ENCODE measurements at places on chromosomes 5 and 9.

DNA sequence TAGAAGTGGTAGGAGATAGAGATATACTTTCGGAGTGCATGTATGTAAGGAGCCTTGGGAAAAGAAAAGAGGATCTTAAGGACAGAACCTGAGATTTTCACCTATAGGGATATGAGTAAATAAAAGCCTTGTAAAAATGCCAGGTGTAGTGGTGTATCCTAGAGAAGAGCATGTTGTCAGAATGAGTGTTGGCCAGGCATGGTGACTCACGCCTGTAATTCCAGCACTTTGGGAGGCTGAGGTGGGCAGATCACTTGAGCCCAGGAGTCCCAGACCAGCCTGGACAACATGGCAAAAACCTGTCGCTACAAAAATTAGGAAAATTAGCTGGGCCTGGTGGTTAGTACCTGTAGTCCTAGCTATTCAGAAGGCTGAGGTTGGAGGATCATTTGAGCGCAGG, 76.0 kb downstream of the IPO11 start:
- DNase-seq, result no peak

- peak; percentile 83 for DNase-seq
These were observed 709 bp downstream of the ELL2 start for GRCh38 chr5:95960667-95961616.

DNA sequence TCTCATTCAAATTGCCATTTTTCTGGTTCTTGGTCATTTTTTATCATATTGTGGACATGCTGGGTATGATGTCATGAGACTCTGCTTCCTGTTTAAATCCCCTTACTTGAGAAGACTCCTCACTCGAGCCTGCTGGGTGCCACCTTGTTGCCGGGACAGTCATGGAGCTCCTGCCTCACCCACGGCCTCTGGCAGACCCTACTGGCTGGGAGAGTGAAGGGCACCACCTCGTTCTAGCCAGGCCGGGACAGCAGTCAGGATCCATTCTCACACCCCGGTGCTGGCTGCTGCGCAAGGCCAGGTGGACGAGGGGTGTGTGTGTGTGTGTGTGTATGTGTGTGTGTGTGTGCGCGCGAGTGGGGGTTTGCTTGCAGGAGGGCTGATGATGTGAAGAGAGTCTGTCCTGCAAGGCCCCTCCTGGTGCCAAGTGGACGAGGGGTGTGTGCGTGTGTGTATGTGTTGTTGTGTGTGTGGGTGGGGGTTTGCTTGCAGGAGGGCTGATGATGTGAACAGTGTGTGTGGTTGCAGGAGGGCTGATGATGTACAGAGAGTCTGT, 4.4 kb downstream of the CEP72 start:
- DNase-seq, result no peak

DNA sequence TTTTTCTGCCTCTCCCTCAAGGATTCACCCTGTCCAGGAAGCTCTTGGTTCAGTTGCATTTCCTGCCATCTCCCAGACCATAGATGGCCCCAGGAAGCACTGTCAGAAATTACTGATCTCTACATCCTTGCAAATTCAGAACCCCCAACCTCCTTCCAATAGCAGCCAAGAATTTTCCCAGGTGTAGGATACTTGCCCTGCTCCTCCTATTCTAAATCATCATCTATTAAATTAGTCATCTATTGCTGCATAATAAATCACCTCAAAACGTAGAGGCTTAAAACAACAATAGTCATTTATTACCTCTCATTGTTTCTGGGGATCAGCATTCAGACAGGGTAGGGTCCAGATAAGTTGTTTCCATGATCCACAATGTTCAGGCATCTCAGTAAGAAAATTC, 26.1 kb upstream of the ADRA1B start:
- DNase-seq, result no peak

DNA sequence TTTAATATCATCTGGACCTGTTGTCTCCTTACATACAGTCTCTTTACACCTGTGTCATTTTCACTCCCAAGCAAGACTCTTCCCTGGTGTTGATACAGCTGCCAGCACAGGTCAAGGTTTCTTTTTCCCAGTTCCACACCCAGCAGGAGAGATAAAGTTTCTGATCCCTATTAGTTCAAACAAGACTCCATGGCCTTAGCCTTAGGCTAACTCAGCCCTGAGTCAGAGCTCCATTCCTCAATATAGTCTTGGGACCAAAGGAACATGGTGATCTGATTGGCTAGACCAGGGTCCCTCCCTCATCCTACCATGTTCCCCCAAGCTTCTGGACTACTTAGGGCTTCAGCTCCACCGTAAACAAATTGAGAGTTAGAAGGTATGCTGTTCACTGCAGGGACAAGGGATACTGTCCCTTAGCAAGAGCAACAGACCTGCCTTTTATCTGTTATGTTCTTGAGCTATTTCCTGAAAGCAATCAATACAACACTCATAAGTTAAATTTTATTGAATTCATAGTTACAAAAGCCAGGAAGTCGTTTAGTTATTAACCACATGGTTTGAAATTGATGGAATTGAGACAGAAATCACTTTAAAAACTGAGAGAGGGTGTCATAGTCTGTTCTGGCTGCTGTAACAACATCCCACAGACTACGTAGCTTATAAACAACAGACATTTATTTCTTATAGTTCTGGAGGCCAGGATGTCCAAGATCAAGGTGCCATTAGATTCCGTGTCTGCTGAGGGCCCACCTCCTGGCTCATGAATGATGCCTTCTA, 20.5 kb downstream of the SLC1A1 start:
- no peak for DNase-seq

DNA sequence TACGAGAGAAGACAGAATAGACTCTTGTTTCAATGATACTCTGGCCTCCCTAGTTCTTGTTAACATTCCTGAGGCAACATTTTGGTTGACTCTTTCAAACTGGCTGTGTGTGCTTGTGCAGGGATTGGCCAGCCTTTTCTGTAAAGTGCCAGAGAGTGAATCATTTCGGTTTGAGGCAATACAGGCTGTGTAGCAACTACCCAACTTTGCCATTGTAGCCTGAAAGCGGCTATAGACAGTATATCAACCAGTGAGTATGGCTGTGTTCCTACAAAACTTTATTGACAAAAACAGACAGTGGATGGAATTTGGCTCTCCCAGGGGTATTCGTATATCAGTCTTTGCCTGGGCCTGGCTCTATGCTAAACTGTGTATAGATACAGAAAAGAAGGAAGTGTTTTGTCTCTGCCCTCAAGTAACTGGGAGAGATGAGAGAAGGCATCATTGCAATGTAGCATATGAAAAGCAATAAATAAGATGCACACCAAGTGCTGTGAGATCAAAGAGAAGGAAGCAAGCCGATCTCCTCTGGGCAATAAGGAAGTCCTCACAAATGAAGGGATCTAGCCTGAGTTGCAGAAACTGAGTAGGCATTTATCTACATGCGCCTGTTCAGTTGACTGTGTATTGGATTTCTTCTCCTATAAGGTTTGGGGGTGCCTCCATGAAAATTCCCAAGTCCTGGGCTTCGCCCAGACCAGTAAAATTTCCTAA, 568.0 kb upstream of the KLF4 start:
- DNase-seq, result no peak

DNA sequence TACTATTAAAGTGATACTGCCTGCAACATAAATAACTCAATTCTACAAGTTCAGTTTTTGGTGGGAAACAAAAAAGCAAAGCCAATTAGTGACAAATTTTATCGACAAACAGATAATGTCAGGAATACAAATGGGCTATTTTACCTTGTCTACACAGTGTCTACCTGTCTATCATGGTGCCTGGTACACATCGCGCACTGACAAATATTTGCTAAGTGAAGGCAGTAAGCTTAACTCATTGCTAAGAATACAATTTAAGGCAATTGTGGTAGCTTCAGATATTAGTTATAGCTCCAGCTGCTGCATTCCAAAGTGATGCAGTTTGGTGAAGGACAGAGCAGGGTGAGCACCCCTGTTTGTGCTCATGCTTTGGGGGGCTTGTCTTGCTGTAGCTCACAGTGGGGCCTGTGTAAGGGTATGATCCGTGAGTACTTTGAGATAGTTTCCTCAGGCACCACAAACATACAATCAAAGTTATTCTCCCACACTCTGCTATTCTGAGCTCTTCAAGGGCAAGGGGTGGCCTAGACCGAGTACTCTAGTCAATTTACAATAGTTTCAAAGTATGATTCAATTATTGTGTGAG, 24.7 kb downstream of the ELL2 start:
- no peak for DNase-seq

DNA sequence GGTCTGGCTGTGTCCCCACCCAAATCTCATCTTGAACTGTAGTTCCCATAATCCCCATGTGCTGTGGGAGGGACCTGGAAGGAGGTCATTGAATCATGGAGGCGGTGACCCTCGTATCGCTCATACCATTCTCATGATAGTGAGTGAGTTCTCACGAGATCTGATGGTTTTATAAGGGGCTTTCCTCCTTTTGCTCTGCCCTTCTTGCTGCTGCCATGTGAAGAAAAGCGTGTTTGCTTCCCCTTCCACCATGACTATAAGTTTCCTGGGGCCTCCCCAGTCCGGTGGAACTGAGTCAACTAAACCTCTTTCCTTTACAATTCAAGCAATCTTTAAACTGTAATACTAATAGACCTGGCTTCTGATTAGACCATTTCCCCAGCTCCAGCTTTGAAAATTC, 92.2 kb upstream of the SARDH start:
- DNase-seq, result no peak

DNA sequence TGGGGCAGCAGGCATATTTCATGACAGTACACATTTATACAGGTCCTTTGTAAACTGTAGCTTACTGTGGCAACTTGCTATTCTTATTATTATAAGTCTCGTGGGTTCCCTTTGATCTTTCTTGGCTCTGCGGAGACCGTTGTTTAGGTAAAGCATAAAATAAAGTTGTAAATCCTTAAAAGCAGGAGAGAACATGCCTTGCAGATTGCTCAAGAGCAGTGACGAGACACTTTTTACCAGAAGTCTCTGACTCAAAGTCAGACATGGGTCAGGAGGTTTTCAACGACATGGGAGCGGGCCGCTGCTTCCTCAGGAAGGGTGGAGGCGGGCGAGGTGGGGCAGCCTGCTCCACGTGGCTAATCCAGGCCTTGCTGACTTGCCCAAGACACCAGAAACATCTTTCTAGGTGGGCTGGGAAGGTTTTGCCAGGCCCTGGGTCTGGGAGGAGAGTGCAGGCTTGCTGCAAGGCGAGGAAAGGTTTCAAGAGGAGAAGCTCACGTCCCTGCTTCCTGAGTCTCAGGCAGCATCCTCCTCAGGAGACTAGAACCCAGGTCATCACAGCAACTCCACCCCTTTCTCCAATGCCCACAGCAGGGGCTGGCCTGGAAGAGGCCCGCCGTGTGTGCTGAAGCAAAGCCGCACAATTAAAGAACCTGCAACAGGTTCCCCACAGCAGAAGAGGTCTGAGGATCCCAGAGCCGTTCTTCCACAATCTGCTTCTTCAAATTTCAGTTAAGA, 6.5 kb downstream of the TBC1D2 start:
- peak; percentile 49 for DNase-seq

GRCh38 chr9:38278457-38278856, 114.0 kb upstream of the ALDH1B1 start:
- no peak for DNase-seq

DNA sequence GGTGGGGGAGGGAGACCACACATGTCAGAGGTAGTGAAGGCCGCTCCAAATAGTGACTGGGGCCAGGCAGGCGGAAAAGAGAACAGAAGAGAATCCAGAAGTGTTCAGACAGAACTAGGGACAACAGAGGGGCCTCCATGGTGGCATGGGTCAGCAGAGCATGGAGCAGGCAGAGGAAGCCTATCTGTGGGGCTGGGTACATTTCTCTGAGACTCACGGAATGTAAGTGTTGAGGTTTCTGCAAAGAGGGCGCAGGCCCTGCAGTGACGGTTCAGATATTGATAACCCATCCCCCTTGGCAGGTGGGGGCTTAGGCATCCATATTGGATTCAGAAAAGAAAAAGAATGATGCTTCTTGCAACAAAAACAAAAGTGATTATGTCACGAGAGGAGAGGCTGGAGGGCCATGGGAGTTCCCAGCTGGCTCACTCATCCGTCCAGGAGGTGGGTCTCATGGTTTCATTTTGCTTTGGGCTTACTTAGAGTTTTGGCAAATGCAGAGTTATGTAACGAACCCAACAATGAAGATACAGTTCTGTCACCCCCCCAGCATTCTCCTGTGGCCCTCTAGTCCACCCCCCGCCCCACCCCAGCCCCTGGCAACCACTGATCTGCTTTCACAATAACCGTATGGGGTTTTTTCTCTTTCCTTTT, 5.4 kb upstream of the RMND5B start:
- no peak for DNase-seq

DNA sequence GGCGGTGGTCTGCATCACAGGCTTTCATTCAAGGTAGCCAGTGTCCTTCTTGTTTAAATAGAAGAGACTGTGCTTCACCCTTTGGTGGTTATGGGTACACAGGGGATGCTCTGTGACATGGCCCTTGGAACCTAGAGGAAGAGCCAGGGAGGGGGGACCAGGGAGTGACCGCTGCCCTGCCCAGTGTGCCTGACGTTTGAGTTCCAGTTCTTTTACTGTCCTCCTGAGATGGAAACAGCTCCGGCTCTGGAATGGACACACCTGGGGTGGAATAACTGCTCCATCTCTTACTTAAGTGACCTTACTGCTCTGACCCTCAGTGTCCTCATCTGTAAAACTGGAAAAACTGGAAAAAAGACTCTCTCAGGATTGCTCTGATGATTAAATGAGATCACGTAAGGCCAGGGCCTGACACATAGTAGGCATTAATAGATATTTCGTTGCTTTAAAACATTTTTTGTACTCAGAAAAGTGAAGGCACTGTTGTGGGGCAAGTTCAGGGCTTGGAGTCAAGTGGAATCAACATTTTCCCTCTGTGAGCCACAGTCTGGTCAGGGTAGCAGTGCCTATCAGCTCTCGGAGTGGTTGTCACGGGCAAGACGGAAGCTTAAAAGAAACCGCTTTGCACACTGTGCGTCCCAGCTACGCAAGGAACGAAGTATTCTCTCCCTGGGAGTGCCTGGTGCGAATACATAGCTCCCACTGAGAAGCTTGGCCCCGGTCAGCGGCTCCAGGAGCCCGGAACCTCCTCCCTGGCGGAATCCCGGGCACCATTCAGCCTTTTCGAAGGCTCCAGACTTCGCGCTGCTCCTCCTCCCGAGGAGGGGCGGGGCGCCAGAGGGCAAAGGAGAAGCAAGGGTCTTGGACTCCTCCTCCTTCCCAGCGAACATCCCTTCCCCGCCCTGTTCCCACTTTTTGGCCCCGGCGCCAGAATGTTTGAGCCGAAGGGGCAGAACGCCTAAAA, 5.8 kb downstream of the POU4F3 start:
- no peak for DNase-seq

DNA sequence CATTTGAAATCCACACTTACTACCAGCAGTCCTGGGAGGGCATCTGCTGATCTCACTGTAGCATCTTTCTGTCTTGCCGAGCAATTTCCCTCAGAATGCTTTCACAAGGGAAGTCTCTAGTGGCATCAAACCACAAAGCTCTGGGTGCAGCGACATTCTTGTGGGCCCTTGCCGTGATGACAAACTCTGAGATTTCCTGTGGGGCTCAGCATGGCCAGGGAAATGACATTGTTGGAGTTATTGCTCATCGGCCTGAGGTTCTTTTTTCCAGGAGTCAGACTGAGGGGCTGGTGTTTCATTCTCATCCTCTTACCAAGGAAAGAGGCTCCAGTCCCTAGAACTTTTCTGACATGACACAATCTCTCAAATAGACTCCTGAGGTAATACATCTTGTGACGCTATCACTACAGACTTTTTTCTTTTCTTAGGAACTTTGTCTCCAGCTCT, 51.4 kb downstream of the PFDN1 start:
- peak; percentile 94 for DNase-seq

Measured in activated CD4-positive, alpha-beta T cell treated with anti-CD3 and anti-CD28 coated beads, Interleukin-2, Interleukin-6, amounts not matched to agents 100 ng/mL and 50 ng/mL, durations not matched to agents 16 hours and 8 hours (primary cell).